ENCODE measurements at places on chromosomes 16 and 17. TPM values are rescaled to one million over a fixed set of nuclear protein-coding genes. Genes with fewer than 3 reads are reported as not detected.

ASIC2 gene
- total RNA-seq, result not detected

ARL17B gene
- total RNA-seq, result 14.9 TPM

HAP1 gene
- total RNA-seq, result 0.25 TPM

CDH8 gene
- not detected for total RNA-seq

ZDHHC1 gene
- 1.0 TPM for total RNA-seq

RHBDL3 gene
- total RNA-seq, result 0.13 TPM

SEPTIN1 gene
- 194 TPM for total RNA-seq

RHOT1 gene
- 22.0 TPM for total RNA-seq

C16orf54 gene
- 23.6 TPM for total RNA-seq

AIPL1 gene
- total RNA-seq, result not detected

PRKCB gene
- total RNA-seq, result 97.1 TPM

PERCC1 gene
- 0.70 TPM for total RNA-seq

CHST5 gene
- 0.44 TPM for total RNA-seq

GPR139 gene
- not detected for total RNA-seq

C17orf50 gene
- not detected for total RNA-seq

HBA1 gene
- not detected for total RNA-seq

TEX14 gene
- 0.25 TPM for total RNA-seq

SLC22A31 gene
- not detected for total RNA-seq

FOXF1 gene
- total RNA-seq, result not detected

PYY gene
- total RNA-seq, result not detected

CES5A gene
- total RNA-seq, result not detected

MFAP4 gene
- not detected for total RNA-seq

NTN1 gene
- 0.42 TPM for total RNA-seq

KRT24 gene
- not detected for total RNA-seq

MT1H gene
- 1.1 TPM for total RNA-seq

CTRL gene
- total RNA-seq, result 4.5 TPM

C16orf96 gene
- 0.11 TPM for total RNA-seq

SULT1A2 gene
- total RNA-seq, result 0.23 TPM

RAMP2 gene
- total RNA-seq, result not detected

KRT16 gene
- total RNA-seq, result not detected

WNK4 gene
- 0.38 TPM for total RNA-seq

KRT222 gene
- total RNA-seq, result not detected

RPH3AL gene
- 1.6 TPM for total RNA-seq

MLKL gene
- total RNA-seq, result 18.2 TPM

LPO gene
- total RNA-seq, result not detected

C17orf67 gene
- total RNA-seq, result 3.3 TPM

TNFRSF13B gene
- not detected for total RNA-seq

PRSS21 gene
- 10.5 TPM for total RNA-seq

CPHXL2 gene
- total RNA-seq, result not detected

NKIRAS2 gene
- 27.1 TPM for total RNA-seq

KAT2A gene
- total RNA-seq, result 52.6 TPM

TM4SF5 gene
- total RNA-seq, result not detected

CLDN9 gene
- total RNA-seq, result not detected

PPP1R27 gene
- total RNA-seq, result not detected
